Activated CD4-positive, alpha-beta T cell treated with anti-CD3 and anti-CD28 coated beads for 24 hours (primary cell): ENCODE measurements at places on chromosomes 7 and 10.

DNA sequence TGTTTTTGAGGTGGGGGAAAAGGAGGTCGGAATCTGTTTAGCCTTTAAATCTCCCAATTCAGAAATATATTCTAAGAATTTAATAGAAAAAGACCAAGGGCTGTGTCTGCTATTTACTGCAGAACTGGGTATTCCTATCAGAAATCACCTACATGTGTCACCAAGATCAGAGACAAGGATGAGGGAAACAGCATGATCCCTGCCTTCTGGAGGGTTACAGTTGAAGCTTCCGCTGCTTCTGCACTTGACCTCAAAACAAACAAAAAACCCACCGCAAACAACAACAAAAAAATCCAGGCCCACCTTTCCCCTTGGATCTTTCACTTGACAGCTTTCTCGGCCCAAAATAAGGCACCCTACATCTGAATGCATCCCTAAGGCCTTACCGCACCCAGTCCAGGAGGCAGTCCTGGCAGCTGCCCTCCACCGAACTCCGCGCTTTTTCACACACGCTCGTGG is 750 bp upstream of the CDK14 start:
- DNase-seq: no peak

DNA sequence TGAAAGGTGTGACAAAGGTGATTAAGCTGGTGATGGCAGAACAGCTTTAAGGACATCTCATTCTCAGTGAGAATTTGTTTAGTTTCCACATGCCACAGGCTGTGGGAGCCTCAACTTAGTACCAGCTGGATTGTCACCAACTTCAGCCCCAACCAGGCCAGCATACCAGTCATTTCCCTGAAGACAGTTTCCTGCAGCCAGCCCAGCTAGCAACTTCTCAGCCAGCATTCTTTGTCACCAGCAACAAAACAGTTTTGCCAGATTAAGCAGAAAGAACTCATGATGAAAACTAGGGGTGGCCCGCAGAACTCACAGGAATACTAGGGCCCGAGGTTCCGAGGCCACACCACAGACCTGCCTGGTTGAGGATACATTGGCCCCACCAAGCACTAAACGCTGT is 68.8 kb upstream of the UNC5B start:
- no peak for DNase-seq

GRCh38 chr10:8543361-8544056 is 489.0 kb downstream of the GATA3 start:
- no peak for DNase-seq

- no peak for DNase-seq
These were observed 60.8 kb downstream of the PHTF2 start for GRCh38 chr7:77859343-77859742.

GRCh38 chr10:93573051-93573909 is 6.8 kb downstream of the FFAR4 start:
- DNase-seq: no peak

DNA sequence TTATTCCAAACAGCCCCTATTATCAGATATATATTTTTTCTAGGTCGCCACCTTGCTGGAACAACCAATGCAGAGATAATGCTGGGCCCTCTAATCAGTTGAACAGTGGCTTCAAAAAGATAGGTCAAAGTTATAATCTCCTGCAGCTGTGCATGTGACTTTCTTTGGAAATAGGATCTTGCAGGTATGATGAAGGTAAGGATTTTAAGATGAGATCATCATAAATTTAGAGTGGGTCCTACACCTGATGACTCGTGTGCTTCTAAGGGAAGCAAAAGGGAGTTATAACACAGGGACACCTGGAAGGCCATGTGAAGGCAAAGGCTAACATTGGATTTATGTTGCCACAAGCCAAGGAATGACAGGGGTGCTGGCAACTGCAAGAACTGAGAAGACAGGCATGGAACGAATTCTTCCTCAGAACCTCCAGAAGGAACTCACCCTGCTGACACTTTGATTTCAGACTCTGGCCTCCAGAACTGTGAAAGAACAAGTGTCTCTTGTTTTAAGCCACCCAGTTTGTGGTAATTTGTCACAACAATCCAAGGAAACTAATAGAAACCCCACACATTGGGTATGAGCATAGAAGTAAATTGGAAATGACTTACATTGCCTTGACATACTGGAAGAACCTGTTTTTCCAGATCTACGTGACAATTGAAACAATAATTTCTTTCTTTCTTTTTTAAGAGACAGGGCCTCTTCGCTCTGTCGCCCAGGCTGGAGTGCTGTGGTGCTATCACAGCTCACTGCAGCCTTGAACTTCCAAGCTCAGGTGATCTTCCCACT is 34.4 kb downstream of the CCDC71L start:
- no peak for DNase-seq

DNA sequence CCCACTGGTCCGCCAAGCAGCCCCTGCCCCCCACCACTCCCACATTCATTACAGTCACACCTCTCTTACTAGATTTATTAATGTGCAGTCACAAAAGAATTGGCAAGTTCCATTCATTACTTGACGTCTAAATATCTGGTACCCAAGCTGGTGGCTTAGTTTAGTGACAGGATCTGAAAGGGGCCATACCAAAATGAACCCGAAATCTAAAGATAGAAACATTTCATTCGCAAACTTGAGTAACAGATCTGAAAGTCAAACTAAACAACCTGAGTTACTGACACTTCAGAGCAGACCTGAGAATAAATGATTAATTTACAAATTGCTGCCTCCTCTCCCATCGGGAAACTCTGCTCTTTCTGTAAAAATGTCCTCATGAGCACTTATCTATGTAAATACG is 53.4 kb downstream of the TNS3 start:
- no peak for DNase-seq

DNA sequence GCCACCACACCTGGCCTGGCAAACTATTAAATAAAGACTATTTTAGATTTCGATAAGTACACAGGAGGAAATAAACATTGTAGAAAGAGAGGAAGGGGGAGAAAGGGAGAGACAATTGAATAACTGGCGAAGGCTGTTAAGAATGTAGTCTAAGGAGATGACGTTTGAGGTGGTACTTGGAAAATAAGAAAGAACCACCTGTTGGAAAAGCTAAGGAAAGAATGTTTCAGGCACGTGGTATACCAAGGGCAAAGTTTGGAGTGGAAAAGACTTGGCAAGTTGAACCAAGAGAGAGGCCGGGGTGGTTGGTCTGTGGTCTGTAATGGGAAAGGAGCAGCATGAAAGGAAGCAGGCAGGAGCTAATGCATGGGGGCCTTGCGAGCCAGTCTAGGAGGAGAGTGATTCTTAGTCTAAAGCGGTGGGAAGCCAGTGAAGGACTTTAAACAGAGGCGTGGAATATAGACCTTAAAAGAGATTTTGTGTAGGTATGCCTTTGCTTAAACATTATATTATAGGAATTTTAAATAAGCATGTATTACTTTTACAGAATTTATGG is 9.4 kb downstream of the ING3 start:
- no peak for DNase-seq

DNA sequence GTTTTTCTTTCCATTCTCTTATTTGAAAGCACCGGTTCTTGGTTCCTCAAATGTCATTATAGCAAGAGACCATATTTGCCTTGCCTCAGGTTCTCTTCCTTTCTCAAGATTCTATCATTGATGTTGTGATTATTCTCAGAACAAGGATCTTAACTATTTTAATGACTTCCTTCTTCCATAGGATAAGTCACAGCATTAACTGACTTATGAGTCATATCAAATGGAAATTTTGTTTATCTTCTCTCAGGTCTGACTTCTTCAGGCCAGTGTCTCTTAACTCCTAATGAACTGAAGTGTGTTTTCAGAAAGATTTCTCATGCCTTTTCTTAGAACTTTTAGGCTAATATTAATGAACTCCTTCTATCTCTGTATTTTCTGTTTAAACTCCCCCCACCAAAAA is 794.6 kb upstream of the LRRN3 start:
- DNase-seq: no peak

DNA sequence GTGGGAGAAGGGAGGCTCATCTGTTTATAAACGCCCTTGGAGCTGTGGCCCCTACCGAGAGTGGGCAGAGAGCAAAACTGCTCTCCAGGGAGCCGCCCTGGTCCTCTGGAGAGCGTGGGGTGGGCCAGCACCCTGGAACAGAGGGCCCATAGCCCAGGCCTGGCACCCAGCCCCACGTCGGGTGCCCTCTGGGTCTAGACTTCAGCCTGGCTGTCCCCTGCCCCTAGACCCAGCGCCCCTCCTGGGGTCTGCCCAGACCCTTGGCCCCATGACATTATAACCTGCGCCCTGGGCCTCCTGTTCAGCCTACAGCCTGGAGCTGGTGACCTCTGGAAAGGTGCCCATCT is 24.7 kb downstream of the GET4 start:
- no peak for DNase-seq

GRCh38 chr7:13651167-13651566 is 338.3 kb downstream of the ETV1 start:
- no peak for DNase-seq

DNA sequence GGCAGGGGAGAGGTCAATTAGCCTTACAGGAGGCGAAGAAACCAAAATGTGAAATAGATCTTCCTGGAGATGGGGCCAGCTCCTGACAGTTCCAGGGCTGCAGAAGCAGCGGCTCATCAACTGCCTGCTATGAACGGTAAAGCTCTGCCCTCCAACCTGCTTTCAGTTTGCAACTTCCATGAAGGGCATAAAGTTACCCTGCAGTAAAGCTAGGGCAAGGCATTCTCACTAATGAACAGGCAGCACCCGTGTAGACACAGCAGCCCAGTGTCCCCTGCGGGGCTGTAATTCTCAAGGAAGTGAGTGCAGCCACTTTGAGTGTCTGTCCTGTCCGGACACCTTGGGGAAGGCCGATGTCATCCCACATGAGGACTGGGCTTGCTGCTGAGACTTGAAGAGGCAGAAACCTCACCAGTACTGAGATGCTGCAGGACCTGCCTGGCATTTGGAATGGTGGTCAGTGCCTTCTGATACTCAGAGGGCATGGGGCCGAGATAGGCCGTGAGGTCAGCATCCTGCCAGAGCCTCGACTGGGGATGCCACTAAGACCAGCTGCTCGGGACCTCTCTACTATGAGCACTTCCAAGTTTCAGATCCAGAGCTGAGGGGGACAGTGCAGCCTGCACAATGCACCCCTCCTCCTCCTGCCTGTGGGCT is 26.1 kb upstream of the C10orf53 start:
- DNase-seq: no peak

- DNase-seq: no peak
These were observed at the start of gene BICC1 for GRCh38 chr10:58512491-58513187. Gene BICC1, plus strand, starts transcription at chr10:58512872. Its CDS starts 272 bp downstream, at chr10:58513144.

DNA sequence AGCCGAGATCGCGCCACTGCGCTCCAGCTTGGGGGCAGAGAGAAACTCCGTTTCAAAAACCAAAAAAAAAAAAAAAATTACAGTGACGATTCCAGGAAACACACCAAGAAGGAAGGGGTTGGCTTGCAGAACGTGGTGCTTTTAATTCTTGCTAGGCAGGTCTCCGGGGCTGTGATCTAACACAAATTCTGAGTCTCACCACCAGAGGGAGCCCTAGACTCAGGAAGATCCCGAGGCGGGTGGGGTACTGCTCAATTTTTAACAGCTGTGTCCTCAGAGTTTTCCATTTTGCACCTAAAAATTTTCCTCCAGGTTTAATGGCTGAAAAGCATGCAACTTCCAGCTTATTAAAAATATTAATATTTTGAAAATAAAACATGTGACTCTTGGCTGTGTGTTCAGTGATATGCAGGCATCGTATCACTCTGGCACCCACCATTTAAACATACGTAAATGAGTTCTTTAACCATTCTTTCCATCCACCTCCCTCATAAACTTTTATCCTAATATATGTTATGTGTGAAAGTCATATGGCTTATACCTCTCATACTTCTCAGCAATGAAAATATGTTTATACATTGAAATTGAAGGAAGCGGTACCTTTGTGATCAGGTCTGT is 26.5 kb upstream of the NUB1 start:
- DNase-seq: peak; percentile 51

DNA sequence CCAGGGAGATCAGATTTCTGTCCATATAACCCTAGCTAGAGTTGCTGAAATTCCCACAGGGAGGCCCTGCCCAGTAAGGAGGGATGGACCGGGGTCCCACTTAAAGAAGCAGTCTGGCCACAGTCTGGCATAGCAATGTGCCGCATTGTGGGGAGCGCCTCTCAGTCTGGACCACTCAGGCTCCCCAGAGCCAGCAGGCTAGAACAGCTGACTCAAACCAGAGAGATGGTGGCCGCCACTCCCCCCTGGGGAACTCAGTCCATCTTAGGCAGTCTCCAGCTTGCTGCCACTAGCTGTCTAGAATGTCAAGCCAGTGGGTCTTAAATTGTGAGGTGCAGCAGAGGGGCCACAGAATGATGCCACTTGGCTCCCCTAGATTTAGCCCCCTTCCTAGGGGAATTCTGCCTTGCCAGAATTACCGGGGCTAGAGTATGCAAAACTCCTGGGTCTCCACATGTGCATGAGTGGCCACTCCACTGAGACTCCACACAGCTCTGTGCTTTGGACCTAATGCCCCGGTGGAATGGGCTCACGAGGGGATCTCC is 133.3 kb upstream of the LANCL2 start:
- DNase-seq: no peak

GRCh38 chr7:141235656-141236055 is 161.8 kb downstream of the TMEM178B start:
- no peak for DNase-seq

- no peak for DNase-seq
These were observed 110.8 kb downstream of the MYL10 start for GRCh38 chr7:101518336-101518735.

DNA sequence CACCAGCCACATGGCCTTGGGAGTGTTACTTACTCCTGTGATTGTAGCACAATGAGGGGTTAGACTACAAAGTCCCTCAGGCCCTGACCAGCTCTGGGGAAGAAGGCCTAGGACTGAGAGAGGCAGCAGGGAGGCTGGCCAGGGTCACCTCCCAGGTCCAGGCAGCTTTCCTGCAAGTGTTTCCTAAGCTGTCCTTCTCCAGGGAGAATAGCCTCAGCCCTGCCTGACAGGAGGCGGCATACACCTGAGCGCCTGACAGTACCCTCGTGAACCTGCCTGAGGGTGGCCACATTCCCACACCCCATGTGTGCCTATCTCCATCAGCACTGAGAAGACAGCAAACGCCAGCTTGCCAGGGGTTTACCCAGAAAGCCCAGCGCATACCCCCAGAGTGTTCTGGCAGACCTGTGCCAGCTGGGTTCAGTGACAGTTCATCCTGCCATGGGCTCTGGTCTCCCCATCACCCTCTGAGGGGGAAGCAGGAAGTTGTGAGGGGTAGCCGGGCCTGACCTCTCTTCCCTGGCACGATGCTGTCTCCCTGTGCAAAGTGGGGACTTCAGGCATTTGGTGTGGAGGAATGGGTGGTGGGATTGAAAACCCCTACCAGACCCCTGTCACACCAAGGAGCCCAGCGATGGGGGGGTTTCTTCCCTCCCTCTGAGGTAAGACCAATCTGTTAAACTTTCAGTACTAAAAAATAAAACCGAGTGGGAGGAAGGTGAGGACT is 56.3 kb upstream of the CAMK2B start:
- no peak for DNase-seq

- DNase-seq: no peak
These were observed 46.0 kb downstream of the RNF133 start for GRCh38 chr7:122652876-122653275.

- no peak for DNase-seq
These were observed 10.3 kb upstream of the ZC3HAV1L start for GRCh38 chr7:139046143-139046542.
